ENCODE measurements at places on chromosomes 11 and 22.

DNA sequence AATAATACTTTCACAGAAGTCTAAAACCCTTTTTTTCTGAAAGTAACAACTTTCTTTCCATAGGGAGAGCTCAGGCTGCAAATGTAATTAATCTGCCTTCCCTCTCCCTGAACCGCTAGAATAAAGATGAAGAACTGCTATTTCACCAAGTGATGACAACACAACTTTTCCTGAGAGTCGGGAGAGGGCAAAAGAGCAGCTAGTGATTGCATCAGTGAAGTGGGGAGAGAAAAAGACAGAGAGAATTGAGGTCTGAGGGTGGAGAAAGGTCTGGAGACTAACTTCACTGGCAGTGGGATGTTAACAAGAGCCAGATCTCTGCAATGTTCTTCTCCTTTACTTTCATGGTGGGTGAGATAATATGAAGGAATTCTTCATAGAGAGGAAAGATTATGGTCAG lies 10.9 kb upstream of the MPEG1 start:
- DNase-seq: no peak

DNA sequence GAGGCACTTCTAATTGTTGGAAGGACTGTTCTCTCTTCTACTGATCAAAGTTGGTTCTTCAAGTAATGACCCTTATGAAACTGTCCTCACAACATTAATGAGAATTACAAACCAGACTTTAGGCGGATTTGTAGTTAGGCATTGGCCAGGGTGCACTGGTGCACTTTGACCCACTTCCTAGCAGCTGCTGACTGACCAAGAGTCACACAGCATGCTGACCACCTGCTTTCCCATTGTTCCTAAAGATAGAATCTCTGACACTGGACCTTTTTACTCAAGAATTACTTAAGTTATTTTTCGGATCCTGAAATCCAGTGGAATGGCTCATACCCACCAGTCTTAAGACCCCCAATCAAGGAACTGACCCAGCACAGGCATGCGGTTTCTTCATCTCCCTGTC lies 264.0 kb downstream of the ST3GAL4 start:
- DNase-seq: no peak

DNA sequence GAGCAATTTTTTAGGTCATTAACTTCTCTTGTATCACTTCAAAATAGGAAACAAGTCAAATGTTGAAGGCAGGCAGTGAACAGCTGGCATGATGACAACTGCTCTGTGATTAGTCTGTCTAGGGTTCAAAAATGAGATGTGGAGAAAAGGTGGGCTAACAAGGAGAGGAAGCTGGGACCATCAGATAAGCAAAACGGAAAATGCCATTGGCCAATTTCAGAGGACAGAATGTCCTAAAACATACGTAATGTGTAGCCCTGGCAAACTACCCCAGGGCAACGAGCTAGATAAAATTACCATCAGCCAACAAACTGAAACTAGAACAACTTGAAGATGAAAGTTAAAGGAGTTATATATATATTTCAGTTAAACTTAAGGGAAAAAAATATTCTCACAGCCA lies 93.2 kb downstream of the RELT start:
- no peak for DNase-seq

- peak; percentile 67 for DNase-seq
Measured at GRCh38 chr11:68677432-68677831, 6.9 kb upstream of the GAL start.

DNA sequence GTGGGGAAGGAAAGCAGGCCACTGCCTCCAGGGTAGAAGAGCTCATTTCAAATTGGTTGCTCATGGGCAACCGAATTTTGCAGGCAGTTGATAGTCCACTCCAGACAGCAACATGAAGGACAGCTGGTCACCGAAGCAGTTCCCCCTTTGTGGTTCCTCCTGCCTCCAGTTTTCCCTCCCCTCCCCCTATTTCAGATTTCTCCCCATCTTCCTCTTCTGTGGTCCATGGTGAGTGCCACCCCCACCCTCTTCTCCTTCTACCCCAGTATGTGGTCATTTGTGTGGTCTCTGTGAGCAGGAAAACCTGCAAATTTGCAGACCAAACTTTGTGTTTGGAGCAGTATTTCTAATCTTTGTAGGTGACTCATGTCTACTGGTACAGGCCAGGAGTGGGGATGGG lies 38.2 kb upstream of the PAK1 start:
- no peak for DNase-seq

DNA sequence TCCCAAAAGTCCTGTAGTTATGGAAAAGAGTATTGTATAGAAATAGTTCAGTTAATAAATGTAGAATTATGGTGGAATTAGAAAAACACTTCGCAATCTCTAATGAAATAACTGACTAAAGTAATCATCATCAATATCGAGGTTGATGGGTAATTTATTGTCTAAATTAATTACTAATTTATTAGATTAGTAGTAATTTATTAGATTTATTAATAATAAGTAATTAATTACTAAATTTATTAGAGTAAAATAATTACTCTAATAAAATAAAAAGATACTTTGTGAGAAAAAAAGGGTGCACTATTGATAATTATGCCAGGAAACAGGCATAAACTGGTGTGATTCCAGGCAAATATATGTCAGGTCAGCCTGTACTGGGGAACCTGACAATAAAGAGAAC lies 455.6 kb downstream of the AASDHPPT start:
- no peak for DNase-seq

- DNase-seq: no peak
Measured at GRCh38 chr11:126348806-126349582, 6.5 kb upstream of the ST3GAL4 start.

- DNase-seq: no peak
Measured at GRCh38 chr11:115439385-115439784, 64.8 kb downstream of the CADM1 start.

- no peak for DNase-seq
Measured at GRCh38 chr11:94558468-94558867, 8.7 kb upstream of the PIWIL4 start.

GRCh38 chr11:11247086-11247485 lies 106.0 kb downstream of the CSNK2A3 start:
- no peak for DNase-seq

- DNase-seq: no peak
Measured at GRCh38 chr11:44018127-44018521, 29.7 kb upstream of the ACCSL start.

- no peak for DNase-seq
Measured at GRCh38 chr22:50711446-50712340, 26.3 kb upstream of the ACR start.

GRCh38 chr11:80109652-80110051 lies 668.8 kb upstream of the TENM4 start:
- no peak for DNase-seq
